ENCODE measurements at places on chromosomes 13 and 19. TPM values are rescaled to one million over a fixed set of nuclear protein-coding genes. Genes with fewer than 3 reads are reported as not detected.

DNA sequence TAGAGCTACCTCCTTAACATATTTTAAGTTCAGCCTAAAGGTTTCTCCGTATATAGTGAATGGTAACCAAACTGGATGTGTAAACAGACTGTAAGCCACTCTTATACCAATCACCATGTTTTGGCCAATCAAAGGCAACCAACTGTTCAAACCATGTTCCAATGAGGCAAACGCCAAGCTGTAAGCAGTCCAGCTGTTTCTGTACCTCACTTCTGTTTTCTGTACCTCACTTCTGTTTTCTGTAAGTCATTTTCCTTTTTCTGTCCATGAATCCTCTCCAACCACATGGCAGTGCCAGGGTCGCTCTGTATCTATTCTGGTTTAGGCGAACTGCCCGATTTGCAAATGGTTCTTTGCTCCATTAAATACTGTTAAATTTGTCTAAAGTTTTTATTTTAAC, 24.4 kb downstream of the COMMD6 start:
- no peak overlapping the region for H3K4me3 ChIP-seq
- H3K36me3 ChIP-seq = no peaks in the 10 kb centered on the region
- no peaks in the 10 kb centered on the region for H3K27me3 ChIP-seq
- no peaks in the 10 kb centered on the region for H3K4me1 ChIP-seq

- H3K36me3 ChIP-seq = no peaks in the 10 kb centered on the region
- H3K4me1 ChIP-seq = peaks cover 6% of the 10 kb centered on the region
- no peak overlapping the region for H3K4me3 ChIP-seq
- no peaks in the 10 kb centered on the region for H3K27me3 ChIP-seq
- H3K27ac ChIP-seq = no peak overlapping the region
- DNase-seq = no peak
These were observed 92.3 kb downstream of the ANKRD10 start for GRCh38 chr13:110822669-110822945.

SOHLH2 gene
- total RNA-seq = 0.29 TPM

- no peak for DNase-seq
- peaks cover 14% of the 10 kb centered on the region for H3K4me1 ChIP-seq
- H3K36me3 ChIP-seq = no peaks in the 10 kb centered on the region
- H3K27ac ChIP-seq = no peak within 1 kb of the TSS
- H3K4me3 ChIP-seq = peak within 1 kb of the TSS; percentile 55
These were observed at the start of gene IL17D for GRCh38 chr13:20702915-20703779. TSS of gene IL17D (plus strand) at chr13:20703699. CDS start at chr13:20704002, 303 bp downstream.

DNA sequence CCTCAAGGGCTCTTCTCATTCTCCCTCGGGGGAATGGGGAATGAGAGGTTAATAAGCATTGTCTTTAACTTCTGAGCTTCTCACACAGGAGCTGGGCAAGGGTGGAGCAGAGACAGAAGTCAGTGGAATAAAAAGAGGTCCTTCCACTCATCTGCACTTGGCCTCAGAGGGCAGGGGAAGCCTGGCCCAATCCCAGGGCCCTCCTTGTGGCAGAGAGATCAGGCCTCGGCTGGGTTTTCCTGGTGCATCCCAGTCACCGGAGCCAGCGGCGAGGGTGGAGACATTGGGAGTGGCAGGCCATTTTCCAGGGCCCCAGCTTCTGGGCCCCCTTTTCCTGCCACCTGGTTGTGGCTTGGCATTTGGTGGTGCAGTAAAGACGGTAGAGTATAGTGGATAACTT, 10.6 kb downstream of the CALM3 start:
- peak; percentile 31 for DNase-seq
- H3K27me3 ChIP-seq = no peaks in the 10 kb centered on the region
- peaks cover 38% of the 10 kb centered on the region for H3K36me3 ChIP-seq

CATSPERD gene
- total RNA-seq = not detected

DNA sequence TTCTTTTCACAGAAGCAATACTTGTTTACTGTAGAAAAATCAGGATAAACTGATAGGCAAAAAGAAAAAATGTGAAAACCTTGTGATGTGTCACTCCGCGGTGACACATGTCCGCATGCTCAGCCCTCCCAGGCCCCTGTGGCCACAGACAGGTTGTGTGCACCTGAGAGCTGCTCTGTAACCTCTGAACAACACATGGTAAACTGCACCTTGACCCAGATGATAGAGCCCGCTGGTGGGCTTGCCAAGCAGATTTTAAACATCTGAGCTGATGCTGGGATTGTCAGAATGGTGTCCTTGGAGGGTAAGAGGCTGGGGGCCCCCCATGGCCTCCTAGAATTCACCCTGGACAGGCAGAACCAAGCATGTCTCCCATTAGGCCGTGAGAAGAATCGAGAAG, 33.8 kb downstream of the DHRS12 start:
- H3K27me3 ChIP-seq = no peaks in the 10 kb centered on the region
- H3K36me3 ChIP-seq = no peaks in the 10 kb centered on the region
- no peak overlapping the region for H3K27ac ChIP-seq
- no peak for DNase-seq
- no peak overlapping the region for H3K4me3 ChIP-seq

ZNF582 gene
- total RNA-seq = 2.9 TPM

TLE6 gene
- total RNA-seq = 6.9 TPM

KIR2DL3 gene
- 0.18 TPM for total RNA-seq

MBD3L2 gene
- total RNA-seq = not detected

SLITRK6 gene
- 2.0 TPM for total RNA-seq

FPR3 gene
- 75.0 TPM for total RNA-seq
